ENCODE measurements at places on chromosomes 16 and 17.

DNA sequence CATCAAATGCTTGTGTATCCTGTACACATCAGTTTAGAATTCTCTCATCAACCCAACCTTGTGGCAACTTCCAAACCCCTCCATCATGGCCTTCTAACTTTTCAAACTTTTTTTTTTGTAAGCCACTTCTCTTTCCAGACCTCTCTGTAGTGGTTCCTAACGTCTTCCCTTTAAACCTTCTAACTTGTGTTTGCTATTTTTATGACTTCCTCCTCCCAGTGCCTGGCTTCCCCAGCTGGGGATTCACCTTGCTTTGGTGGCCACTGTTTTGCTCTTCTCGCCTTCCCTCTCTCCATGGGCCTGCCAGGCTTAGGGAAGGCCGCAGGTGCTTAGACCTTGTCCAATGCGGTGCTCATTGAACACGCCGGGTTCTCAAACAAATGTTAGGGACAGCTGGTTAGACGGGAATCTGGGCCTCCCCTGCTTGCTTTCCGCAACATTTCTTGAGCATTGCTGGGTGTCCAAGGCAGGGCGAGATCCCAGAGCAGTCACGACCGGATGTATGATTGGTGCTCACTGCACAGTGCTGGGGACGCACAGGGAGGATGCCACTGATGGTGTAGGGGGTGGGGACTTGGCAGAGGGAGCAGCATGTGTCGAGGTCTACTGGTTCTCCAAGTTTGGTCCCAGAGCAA lies 1.1 kb upstream of the XYLT2 start:
- no peak for DNase-seq

DNA sequence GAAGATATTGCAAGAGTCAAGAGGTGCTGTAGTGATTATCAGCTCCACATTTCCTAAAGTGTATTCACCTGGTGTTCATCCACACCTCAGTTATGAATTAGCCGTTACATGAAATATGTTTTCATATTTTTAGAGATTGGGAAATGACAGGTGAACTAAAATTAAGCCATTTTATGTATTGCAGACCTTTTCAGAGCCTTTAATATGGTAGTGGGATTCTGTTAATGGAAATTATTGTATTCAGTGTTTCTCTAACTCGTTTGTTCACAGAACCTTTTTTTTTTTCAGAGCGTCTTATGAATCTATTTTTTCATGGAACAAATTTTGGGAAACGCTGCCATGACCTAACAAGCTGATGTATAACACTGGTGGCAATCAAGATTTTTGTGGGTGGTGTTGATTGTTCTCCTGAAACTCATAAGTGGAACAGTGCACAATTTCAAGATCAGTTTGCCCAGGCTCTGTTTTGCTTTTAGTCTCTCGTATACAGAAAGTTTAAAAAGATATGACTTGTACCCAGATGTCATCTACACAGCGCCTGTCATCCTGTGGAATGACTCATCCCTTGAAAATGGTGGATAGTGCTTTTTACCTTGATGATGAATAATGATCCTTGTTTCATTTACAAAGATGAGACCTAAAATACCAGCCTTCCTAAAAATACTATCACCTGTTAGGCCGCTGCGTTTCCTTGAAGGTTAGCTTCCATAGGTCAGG lies 88.8 kb downstream of the ARHGAP44 start:
- DNase-seq = no peak

- DNase-seq = no peak
Observed at GRCh38 chr17:70037498-70037897, 37.5 kb upstream of the KCNJ16 start.

GRCh38 chr16:56617212-56618085 lies 8.1 kb upstream of the MT1E start:
- no peak for DNase-seq

DNA sequence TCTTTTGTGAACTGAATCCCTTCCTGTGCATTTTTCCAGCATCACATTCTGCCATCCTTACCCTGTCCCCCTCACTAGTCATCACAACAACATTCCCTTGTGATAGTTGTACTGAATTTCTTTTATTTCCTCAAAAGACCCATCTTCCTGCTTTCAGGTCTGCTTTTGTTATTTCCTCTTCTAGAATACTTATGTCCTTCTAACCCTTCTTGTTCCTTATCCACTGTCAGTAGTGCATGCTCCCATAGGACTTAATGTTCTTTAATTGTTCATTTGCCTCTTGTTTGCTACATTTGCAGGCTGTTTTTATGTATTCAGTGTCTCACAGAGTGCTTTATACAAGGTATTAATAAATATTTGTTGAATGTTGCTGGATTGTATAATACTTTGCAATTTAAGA lies 73.0 kb downstream of the BCAS3 start:
- DNase-seq = no peak

DNA sequence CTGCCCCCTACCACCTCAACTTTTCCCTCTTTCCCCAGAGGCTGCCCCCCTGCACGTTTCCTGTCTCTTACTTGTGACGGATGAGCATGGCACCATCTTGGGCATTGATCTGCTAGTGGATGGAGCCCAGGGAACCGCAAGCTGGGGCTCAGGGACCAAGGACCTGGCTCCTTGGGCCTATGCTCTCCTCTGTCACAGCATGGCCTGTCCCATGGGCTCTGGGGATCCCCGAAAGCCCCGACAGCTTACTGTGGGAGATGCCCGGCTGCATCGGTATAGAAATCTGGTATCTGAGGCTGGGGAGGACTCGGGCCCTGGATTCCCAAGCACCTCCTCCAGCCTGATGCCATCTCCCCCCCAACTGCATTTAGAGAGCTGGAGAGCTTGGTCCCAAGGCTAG lies 1.8 kb upstream of the CXCL16 start:
- DNase-seq = no peak

GRCh38 chr17:15076991-15077663 lies 188.0 kb downstream of the PMP22 start:
- DNase-seq = no peak

DNA sequence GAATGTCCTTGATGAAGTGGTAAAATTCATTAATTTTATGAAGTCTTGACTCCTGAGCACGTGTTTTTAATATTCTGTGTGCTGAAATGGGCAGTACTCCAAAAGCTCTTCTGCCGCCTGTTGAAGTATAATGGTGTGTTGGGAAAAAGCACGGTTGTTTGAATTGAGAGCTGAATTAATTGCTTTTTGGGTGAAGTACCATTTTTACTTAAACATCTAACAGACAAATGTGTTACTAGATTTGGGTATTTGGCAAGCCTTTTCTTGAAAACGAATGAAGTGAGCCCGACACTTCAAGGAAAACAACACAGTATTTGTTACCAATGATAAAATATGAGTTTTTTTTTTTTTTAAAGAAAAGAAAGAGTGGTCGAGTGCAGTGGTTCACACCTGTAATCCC lies 22.5 kb downstream of the WWP2 start:
- DNase-seq = no peak

- no peak for DNase-seq
Observed at GRCh38 chr16:66494916-66495315, 55.0 kb downstream of the TK2 start.

- no peak for DNase-seq
Observed at GRCh38 chr16:79993629-79994209, 393.2 kb upstream of the MAF start.

DNA sequence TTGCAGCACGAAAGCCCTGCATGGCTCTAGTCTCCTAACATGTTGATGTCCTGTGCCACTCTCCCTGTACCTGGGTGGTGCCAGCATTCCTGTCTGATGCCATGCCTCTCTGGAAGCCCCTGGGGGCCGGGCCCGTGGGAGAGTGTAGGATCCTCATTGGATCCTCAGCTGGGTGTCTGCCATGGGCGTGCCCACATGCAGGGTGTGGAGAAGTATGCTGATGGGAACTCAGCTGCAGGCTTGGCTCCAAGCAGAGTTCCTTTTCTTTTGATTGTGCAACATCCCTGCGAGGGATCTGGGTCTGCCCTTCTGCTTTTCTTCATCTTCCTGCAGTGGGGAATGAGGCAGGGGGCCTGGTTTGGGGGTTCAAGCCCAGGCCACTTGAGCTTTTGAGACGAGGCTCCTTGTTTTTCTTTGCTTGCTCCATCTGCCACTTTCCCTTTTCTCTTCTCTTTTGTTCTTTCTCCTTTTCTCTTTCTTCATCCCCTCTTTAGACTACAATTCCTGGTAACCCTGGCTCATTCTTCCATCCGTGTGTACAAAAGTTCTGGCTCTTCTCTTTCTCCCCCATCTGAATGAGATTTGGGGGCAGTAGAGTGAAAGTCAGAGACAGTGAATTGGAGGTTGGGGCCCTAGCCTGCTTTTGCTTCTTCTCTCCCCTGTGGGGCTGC lies 32.9 kb downstream of the KSR1 start:
- no peak for DNase-seq

DNA sequence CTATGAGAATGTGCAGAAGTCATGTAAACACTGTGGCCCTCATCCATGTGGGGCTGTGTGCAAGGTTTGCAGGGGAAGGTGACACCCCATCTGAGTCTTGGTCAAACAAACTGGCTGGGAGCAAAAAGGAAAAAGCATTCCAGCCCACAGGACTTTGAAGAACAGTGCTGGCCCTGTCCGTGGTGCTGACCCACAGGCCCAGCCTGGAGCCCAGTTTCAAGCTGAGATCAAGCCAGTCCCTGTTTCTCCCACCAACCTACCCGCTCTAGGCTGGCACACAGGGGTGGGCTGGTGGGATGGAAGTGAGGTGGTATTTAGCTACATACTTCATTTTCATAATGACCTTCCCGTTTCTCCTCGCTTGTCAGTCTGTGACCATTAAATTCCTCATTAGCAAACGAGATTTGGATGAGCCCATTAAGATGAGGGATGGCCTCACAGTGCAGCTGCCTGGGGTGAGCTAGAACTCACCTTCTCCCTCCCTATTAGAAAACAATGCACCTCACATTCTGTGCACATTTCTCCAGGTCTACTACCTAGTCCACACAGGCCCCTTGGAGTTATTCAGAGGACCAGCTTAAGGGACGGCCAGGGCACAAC lies 12.6 kb upstream of the RPL38 start:
- DNase-seq = no peak

DNA sequence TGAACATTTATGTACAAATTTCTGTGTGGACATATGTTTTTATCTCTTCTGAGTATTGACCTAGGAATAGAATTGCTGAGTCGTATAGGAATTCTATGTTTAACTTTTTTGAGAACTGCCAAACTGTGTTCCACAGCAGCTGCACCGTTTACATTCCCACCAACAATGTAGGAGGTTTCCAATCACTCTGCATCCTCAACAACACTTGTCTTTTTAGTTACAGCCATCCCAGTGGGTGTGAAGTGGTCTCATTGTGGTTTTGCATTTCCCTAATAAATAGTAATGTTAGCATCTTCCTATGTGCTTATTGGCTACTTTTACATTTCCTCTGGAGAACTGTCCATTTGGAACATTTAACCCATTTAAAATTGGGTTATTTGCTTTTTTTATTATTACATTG lies 36.6 kb upstream of the NACA2 start:
- DNase-seq = no peak

DNA sequence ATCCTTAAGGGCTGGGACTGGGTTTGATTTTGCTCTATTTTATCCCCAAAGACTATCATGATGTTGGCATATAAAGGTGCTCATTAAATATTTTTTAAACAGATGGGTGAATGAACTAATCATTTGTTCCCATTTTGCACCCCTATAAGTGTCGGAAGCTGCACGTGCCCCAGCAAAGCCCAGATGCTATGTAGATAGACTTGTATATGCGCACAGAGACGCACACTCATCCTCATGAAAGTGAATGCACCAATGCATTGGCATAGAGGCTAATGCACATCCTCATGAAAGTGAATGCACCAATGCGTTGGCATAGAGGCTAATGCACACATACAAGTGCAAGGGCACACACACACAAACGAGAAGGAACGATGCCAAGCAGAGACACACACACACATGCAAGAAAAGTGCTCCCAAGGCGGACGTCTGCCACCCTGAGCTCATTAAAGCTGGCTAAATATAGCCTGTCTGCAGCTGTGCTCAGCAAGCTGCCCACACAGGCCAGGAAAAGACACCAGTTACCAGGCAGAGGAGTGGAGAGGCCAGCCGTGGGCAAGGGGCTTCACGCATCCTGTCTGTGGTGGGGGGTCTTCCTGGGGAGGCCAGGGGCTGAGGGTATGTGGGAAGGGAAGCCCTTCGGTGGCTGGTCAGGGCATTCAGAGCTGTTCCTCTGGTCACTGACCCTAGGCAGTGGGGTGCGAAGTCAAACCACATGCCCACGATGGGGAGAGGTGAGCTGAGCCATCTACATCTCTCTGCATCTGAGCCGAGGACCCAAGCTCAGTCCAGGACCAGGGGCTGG lies 52.6 kb downstream of the PIMREG start:
- no peak for DNase-seq

- DNase-seq = no peak
Observed at GRCh38 chr16:57759541-57760356, 24.2 kb downstream of the KATNB1 start.

DNA sequence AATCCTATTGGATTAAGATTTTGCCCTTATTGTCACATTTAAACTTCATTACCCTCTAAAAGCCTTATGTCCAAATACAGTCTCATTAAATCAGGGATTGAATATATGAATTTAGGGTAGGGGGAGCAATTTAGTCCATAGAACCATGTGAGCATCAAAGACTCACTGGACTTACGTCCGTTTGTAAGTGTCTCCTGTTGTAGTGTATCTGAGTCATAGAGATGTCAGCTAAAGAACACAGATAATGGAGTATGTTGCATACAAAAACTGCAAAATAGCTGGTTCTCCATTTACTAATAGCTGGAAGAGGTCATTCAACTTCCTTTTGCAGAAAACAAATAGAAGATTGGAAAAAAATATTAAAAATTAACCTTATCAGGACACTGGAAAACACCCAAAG lies 599.1 kb upstream of the SOX9 start:
- DNase-seq = no peak

DNA sequence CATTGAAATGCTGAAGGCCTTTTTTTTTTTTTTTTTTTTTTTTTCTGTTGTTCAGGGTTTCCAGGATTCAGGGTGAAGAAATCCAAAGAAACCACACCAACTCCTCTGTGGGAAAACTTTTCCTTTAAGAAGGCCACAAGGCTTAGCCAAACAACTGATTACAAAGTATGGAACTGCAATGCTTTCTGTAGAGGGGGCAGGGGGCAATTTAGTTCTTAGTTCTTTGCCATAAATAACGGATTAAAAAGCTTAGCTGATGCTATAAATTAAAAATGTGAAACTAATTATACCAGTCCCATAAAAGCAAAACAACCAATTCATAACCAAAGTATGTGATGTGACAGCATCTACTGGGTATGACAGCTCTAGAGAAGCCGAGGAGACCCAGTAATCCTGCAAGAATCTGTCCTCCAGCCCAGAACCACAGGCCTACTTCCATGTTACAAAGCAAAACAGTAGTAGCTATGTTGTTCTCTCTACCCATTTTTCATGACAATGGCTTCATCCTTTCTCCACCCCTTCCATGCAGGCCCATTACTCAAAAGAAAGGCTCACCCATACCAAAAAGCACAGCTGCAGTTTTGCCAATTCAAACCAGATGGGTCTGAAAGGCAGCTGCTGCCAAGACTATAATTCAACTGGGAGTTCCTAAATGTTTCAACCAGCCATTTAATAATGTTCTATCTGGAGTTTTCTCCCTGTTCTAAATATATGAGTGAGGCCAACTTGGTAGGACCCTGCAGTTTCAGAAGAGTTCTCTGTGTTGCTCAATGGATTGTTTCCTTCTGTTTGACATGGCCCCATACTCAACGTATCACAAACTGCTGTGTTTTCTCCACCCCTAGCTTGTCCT lies 167.1 kb upstream of the ZFHX3 start:
- no peak for DNase-seq

GRCh38 chr17:34858591-34859565 lies 102.4 kb downstream of the CCT6B start:
- DNase-seq = no peak

- no peak for DNase-seq
Observed at GRCh38 chr16:70774261-70774660, 26.7 kb downstream of the VAC14 start.

- DNase-seq = no peak
Observed at GRCh38 chr17:8563981-8564602, 66.4 kb downstream of the MYH10 start.
